Spleen (tissue), 13 donors: ENCODE measurements at places on chromosomes 12 and 14. TPM values are rescaled to one million over a fixed set of nuclear protein-coding genes. Genes with fewer than 3 reads are reported as not detected.
A peak's percentile ranks its signal among the peaks of the same experiment; 100 is the strongest.

- DNase-seq, result no peak
Observed at GRCh38 chr12:131140069-131140435, 186.3 kb downstream of the ADGRD1 start.

GRCh38 chr12:80868576-80868975 lies 69.2 kb downstream of the LIN7A start:
- DNase-seq, result no peak

DNA sequence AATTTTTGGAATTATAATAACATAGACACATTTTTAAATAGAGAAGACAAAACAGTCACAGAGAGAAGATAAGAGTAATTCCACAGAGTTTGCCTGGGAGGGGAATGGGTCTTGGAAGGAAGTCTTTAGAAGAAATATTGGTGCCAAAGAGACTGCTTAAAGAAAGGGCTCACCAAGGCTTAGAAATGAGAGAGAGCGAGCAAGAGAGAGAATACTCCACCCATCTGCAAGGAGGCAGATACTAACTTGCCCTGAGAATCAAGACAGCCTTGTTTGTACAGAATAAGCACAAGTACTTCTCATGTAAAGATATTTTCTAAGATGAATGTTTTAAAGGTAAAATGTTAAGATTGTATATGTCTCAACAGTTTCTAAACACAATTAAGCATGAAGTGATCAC lies 165.5 kb downstream of the SLC38A4 start:
- no peak for DNase-seq

- peak; percentile 70 for DNase-seq
Observed at GRCh38 chr12:1924996-1925683, 6.7 kb upstream of the CACNA2D4 start.

- no peak for DNase-seq
Observed at GRCh38 chr12:101181776-101182175, 28.3 kb downstream of the SLC5A8 start.

GRCh38 chr14:67270933-67271332 lies 29.7 kb downstream of the PALS1 start:
- DNase-seq, result no peak

DNA sequence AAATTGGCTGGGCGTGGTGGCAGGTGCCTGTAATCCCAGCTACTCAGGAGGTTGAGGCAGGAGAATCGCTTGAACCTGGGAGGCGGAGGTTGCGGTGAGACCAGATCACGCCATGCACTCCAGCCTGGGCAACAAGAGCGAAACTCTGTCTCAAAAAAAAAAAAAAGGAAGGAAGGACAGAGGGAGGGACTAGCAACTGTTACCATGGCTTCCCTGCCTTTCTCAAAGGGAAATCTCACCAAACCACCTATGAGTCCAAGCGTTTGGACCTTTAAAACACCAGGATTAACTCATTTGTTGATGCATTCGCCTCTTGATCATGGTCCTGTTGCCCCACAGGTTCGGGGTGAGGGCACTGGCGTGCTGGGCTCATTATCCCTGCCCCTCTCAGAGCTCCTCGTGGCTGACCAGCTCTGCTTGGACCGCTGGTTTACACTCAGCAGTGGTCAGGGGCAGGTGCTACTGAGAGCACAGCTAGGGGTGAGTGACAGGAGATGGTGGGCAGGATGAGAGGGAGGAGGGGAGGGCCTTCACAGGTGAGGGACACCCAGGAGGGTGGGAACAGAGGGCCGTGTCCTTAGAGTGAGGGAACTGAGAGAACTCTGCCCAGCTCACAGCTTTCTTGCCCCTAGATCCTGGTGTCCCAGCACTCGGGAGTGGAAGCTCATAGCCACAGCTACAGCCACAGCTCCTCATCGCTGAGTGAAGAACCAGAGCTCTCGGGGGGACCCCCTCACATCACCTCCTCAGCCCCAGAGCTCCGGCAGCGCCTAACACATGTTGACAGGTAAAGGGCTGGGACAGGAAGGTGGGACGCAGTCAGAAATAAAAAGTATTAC lies 10.2 kb upstream of the MYL6B start:
- DNase-seq, result no peak

DNA sequence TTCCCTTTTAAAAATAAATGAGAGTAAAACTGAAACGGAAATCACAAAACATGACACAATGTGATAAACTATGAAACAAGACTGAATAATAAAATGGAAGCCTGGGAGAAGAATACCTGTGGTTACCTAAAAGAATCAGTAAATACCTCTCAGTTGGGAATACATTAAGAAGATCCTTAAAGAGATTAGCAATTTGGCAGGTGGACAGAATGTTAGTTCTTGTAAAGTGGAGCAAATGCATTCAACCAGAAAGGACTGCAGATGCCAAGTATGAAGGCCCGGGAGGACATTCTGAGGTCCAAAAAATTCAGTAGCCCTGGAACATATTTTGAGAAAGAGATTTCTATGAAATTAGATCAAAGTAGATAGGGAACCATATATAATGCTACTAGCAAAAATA lies 861.3 kb upstream of the SEL1L start:
- no peak for DNase-seq

DNA sequence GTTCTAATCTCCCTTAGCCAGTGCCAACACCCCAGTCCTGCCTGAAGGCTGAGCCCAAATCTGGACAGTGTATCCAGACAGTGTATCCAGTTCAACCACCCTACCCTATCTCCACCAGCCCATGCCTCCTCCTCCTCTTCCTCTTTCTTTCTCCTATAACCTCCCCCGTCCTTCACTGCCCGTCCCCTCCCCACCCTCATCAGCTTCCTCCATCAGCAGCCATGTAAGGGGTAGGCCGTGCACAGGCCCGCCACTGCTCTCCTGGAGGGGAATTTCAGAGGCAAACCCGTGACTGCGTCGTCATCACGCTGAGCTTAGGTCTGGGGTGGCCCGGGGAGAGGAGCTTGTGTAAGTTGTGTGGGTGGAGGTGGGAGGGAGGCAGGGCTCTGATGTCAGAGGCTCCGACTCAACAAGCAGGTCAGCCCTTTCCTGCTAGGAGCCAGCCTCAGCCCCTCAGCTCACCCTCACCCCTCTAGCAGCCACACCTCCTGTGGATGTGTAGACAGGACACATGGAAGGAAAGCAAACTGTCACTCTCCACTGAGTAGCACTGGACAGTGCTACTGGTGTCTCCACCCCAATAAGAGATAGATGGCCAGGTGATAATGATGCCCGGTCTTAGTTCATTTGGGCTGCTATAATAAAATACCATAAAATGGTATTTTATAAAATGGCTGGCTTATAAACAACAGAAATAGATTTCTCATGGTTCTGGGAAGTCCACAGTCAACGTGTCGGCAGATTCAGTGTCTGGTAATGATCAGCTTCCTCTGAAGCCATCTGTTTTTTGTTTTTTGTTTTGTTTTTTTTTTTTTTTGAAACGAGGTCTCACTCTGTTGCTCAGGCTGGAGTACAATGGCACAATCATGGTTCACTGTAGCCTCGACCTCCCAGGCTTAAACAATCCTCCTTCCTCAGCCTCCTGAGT lies 50.5 kb downstream of the IRF2BPL start:
- peak; percentile 91 for DNase-seq

DNA sequence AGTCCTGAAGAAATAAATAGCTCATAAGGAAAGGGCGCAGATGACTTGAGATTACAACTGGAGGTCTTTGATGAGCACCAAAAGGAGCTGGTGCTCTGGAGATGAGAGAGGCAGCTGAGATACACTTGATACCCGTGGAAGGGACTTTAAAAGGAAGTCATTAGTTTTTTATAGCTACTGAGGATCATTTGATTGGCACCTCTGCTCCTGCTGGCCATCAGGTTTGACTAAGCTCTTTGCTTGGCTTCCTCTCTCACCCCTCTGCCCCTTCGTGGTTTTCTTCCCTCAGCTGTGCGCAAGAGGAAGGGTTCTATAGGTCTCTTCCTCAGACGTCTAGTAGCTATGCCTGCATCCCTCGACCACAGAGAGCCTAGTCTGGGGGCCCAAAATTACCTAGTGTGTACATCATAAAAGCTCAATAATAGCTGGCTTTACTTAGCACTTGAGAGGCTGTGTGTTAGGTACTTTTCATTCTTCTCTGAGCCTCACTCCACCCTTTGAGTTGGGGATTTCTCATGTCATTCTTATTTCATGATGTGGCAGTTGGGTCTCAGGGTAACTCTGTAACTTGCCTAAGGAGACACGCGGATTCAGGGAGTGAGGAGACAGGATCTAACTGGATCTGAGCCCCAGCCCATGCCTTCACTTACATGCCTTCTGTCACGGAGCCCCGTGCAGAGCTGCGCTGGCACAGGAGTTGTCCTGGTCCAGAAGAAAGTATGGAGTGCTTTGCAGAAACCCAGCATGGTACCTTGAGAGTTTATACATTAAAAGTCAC lies 68.4 kb upstream of the ASPG start:
- DNase-seq, result no peak

- no peak for DNase-seq
Observed at GRCh38 chr14:92248696-92249095, 74.3 kb upstream of the SLC24A4 start.

DNA sequence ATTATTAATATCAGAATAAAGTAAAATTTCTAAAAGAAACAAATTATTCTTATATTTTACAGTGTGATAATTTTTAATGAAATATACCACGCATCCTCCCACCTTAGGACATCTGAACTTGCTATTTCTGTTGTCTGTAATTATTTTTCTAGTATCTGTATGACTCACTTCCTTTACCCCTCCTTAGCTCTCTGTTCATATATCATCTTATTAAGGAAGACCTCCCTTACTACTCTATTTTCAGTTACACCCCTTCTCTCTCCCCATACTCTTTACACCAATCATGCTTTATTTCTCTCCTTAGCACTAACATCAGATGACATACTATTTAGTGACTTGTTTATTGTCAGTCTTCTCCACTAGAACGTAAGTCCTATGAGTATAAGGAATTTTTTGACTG lies 34.2 kb upstream of the C12orf50 start:
- no peak for DNase-seq

GRCh38 chr14:95299271-95299670 lies 20.4 kb downstream of the CLMN start:
- no peak for DNase-seq

- no peak for DNase-seq
Observed at GRCh38 chr14:70045310-70045709, 143.4 kb downstream of the SLC8A3 start.

- no peak for DNase-seq
Observed at GRCh38 chr14:51419685-51420084, 179.6 kb downstream of the TMX1 start.

GRCh38 chr12:65758401-65758800 lies 65.9 kb upstream of the HMGA2 start:
- DNase-seq, result no peak

- DNase-seq, result no peak
Observed at GRCh38 chr14:54738009-54738408, 164.6 kb downstream of the GCH1 start.

DNA sequence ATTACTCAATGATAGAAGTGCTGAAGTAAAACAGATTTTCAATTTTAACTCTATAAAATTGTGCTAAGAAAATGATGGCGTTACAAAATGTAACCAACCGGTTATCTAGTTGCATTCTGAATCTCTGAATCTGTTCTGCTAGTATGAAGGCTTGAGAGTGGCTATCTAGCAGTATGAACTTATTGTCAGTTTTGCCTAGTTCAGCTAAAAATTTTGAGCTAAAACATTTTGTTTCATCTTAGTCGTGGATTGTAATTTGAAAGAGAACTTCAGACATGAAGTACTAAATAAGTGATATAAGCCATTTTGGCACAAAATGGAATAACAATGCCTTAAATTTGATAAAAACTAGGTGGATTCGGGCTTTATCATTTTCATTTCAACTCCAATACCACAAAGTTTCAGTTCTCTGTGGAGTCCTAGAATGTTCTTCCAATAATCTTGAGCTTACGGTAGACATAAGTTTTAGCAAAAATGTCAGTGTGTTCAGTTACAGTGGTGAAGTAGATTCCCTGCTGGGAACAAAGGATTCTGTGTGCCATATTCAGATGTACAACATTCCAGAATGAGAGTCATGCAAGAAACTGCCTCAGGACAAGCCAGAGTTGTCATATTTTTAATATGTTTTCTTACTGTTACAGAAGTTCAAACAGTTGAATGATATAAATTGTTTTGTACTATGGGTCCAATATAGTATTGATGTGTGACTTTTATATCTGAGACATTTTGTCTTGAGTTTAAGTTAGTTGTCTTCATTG lies 28.1 kb downstream of the ATP6V1D start:
- no peak for DNase-seq

GRCh38 chr14:58954901-58955861 lies 233.3 kb upstream of the DAAM1 start:
- no peak for DNase-seq

DNA sequence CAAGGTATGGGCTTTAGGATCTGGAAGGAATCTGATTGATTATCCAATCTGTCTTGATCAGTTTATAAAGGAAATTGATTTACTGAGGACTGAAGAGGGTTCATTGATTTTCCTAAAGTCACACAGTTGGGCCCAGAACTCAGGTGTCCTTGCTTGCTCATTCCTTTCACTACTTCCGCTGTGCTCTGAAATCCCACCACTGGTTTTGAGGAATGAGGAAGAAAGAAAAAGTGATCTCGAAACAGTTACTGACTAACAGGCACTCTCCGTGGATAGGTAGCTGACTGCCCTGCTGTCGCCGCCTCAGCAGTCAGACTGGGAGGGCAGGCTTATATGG lies at the start of gene FITM1:
Gene FITM1 (plus strand): TSS at position 280 of the 337 bp plus-strand sequence. CDS start 905 bp downstream, outside the sequence.
- no peak for DNase-seq

- DNase-seq, result no peak
Observed at GRCh38 chr12:8446642-8447547, 8.9 kb upstream of the CLEC6A start.

DNA sequence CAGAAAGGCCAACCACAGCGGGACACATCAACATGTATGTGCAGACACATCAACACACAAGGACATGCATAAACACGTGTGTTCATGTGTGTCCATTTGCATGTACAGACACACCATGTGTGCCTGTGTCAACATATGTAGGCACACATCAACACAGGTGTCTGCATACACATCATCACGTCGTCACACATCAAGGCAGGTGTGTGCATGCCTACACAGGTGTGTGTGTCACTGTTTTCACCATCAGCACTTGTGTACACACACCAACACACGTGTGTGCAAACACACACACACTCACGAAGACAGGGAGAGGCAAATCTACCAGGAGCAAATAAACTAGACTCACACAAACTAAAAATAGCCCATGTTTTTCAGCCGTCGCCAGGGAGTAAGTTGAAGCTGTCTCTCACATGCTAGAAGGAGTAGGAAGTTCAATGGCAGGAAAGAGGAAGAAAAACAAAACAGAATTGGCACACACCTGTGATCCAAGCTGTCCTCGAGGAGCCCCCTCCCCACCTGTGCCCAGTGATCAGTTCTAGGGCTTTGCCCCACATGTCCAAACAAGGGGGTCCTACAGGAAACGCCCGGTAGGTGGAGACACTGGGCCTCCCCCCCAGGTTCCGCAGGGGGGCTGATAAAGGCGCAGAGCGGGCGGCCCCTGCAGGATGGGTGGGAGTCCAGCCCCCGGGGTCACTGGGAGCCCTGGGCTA lies 7.4 kb downstream of the SCARB1 start:
- DNase-seq, result no peak

- no peak for DNase-seq
Observed at GRCh38 chr14:63701606-63702299, 26.1 kb downstream of the SGPP1 start.

Gene MMP14
- total RNA-seq, result 64.2 TPM

Gene LYZ
- total RNA-seq, result 941 TPM

Gene OTX2
- not detected for total RNA-seq

Gene PLEKHG7
- total RNA-seq, result 8.8 TPM

Gene RTL1
- not detected for total RNA-seq

Gene CLEC6A
- not detected for total RNA-seq

Gene OR4Q2
- total RNA-seq, result not detected

Gene KRT75
- total RNA-seq, result not detected

Gene HOXC9
- not detected for total RNA-seq
